ENCODE measurements at places on chromosomes 16 and 17.

DNA sequence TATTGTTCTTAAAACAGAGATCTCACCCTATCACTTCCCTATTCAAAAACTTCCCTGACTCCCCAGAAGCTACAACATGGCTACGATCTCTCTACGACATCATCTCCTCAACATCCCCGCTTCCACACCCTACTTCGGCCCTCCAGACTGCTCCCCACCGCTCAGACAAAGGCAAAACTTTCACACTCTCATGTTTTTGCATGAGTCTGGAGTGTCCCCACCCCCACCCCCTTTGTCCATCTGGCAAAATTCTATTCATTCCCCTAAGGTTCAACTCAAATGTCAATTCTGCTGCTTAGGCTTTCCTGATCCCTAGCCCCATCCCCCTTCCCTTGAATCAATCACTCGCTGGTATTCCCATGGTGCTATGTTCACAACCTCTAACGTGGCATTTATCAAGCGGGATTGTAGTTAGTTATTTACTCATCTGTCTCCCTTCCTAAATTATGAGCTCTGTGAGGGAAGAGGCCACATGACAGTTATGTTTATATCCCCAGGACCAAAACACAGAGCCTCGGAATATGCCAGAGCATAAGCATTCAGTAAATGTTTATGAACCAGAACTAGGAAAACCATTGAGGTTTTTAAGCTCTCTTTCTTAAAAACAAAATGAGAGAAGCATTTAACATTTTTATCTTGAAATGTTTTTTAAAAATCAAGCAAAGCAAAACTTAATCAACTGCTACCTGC lies 55.9 kb downstream of the STX8 start:
- no peak for DNase-seq
- no peak overlapping the region for H3K27ac ChIP-seq
- H3K4me1 ChIP-seq: no peaks in the 10 kb centered on the region
- no peaks in the 10 kb centered on the region for H3K27me3 ChIP-seq
- H3K4me3 ChIP-seq: no peak overlapping the region
- H3K36me3 ChIP-seq: no peaks in the 10 kb centered on the region

- peaks cover 20% of the 10 kb centered on the region for H3K4me1 ChIP-seq
These were observed 552 bp downstream of the C17orf58 start for GRCh38 chr17:67995570-67996263.

DNA sequence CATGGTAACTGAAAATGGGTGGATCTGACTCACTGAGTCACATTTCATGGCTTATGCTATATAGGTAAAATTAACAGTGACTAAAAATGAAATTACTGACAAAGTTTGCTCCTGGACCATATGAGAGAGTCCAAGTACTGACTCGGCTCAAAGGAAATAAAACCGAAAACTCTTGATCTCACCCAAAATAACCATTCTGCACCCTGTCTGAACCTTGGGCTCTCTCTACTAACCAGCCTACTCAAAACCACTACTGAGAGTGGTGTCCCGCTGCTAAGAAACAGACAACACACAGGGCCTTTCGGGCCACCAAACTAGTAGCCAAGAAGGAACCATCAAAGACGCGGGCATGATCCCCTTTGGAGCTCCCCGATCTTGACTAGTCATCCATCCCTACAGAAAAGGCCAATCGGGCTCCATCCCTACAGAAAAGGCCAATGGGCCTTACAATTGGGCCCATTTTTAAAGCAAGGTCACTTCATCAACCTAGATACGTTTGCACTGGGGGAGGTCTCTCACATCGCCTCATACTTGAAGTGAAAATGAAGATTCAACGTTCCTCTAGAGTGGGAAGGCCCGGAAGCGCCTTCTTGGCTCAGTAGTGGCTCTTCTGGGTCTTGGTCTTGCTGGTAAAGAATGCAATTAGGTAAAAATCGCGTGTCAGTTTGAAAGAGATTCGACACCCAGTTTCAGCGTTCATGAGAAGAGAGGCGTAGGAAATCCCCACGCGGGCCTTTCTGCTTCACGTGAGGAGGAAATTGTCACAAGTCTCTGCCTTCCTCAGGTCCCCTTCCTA lies 720 bp upstream of the ZPBP2 start:
- peaks cover 11% of the 10 kb centered on the region for H3K4me1 ChIP-seq
- H3K36me3 ChIP-seq: no peaks in the 10 kb centered on the region
- H3K27me3 ChIP-seq: no peaks in the 10 kb centered on the region

- peaks cover 5% of the 10 kb centered on the region for H3K4me1 ChIP-seq
- no peaks in the 10 kb centered on the region for H3K27me3 ChIP-seq
- H3K27ac ChIP-seq: no peak overlapping the region
- DNase-seq: no peak
These were observed 65.9 kb downstream of the CEP95 start for GRCh38 chr17:64572682-64573154.

DNA sequence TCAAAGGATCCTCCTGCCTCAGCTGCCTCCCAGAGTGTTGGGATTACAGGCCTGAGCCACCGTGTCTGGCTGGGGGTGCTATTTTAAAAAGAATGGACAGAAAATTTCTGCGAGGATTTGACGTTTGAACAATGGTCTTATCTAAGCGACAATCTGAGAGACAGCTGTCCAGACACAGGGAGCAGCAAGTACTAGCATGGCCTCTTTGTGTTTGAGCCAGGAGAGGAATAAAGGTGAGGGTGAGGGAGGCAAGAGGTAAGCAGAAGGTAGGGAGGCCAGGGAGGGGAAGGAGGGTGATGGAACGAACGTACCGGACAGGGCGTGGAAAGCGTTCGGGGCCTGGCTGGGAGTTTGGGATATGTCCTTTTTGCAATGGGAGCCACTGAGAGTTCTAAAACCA lies 59.2 kb downstream of the PITPNC1 start:
- H3K36me3 ChIP-seq: no peaks in the 10 kb centered on the region
- no peak for DNase-seq
- peaks cover 68% of the 10 kb centered on the region for H3K4me1 ChIP-seq
- H3K27ac ChIP-seq: peak overlapping the region; percentile 74
- H3K27me3 ChIP-seq: no peaks in the 10 kb centered on the region
- no peak overlapping the region for H3K4me3 ChIP-seq

DNA sequence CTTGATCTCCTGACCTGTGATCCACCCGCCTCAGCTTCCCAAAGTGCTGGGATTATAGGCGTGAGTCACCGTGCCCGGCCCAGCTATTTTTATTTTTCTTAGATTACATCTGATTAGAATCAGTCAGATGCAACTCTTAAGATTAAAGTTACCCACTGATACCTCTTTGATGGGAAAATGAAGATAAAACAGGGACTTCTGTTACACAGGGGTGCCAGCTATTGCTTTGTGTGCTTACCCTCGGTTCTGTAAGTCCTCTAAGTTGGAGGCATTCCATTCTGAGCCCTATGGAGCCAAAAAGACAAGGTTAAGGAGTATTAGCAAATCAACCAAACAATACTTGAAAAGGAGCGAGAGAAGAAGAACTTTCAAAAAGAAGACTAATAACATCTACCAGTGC lies 32.6 kb upstream of the CORO6 start:
- no peak for DNase-seq
- H3K4me3 ChIP-seq: no peak overlapping the region
- H3K36me3 ChIP-seq: peaks cover 24% of the 10 kb centered on the region
- H3K27ac ChIP-seq: no peak overlapping the region

DNA sequence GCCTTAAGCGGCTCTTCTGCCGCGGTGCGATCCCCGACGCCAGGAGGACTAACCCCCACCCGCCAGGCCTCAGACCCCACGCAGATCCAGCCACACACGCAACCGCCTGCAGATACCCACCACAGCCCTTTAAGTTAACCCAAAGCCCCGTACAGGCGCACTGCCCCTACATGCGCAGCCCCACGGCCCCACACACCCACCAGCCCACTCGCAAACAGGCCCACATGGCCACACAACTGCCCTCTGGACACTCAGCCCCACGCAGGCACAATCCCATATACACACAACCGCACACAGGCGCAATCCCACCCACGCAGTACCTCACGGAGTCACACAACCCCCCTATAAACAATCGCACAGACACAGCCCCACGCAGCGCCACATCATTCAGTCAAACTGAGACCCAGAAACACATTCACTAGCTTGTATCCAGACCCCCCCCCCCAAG lies 41.7 kb downstream of the RAI1 start:
- peaks cover 17% of the 10 kb centered on the region for H3K4me1 ChIP-seq
- H3K36me3 ChIP-seq: no peaks in the 10 kb centered on the region
- peaks cover 5% of the 10 kb centered on the region for H3K27me3 ChIP-seq

GRCh38 chr16:89395150-89396142 lies 94.9 kb downstream of the ANKRD11 start:
- H3K4me3 ChIP-seq: no peak overlapping the region
- DNase-seq: no peak
- no peaks in the 10 kb centered on the region for H3K27me3 ChIP-seq
- peaks cover 8% of the 10 kb centered on the region for H3K4me1 ChIP-seq
- H3K27ac ChIP-seq: no peak overlapping the region

DNA sequence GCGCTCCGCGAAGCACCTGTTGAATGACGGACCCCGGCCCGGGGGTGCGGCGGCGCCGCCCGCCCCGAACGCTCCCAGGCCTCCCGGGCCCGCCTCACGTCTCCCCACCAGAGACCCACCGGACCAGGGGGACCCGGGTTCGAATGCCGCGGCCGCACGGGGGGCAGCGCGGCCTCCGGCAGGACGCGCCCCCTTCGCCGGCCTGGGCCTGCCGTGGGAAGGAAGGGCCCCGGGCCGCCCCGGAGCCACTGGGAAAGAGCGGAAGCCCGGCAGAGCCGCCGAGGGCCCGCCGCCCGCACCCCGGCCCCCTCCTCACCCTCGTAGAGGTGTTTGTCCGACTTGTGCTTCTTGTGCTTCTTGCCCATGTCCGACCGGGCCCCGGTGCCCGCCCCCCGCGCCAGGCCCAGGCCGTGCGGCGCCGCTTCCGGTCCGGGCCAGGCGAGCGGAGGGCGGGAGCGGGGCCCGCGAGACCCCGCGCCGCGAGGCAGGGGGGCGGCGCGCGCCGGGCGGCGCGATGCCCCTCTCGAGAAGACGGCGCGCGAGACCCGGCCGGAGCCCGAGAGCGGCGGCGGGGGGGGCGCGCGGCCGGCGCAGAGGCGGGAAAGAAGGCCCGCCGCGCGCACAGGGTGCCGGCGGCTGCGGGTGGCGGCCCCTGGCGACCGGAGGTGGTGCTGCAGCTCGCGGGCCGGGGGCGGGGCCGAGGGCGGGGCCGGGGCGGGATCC lies at the start of gene BRD7:
TSS of gene BRD7 (minus strand) at position 579 of the 723 bp plus-strand sequence. CDS start at position 365, 214 bp downstream.
- H3K4me3 ChIP-seq: peak within 1 kb of the TSS; percentile 77
- peaks cover 21% of the 10 kb centered on the region for H3K4me1 ChIP-seq
- peaks cover 8% of the 10 kb centered on the region for H3K36me3 ChIP-seq
- peak; percentile 73 for DNase-seq
- H3K27me3 ChIP-seq: no peaks in the 10 kb centered on the region
- H3K27ac ChIP-seq: peak within 1 kb of the TSS; percentile 71

GRCh38 chr16:57621521-57622271 lies 6.7 kb upstream of the ADGRG1 start:
- DNase-seq: no peak
- no peaks in the 10 kb centered on the region for H3K36me3 ChIP-seq
- no peak overlapping the region for H3K4me3 ChIP-seq
- no peak overlapping the region for H3K27ac ChIP-seq

DNA sequence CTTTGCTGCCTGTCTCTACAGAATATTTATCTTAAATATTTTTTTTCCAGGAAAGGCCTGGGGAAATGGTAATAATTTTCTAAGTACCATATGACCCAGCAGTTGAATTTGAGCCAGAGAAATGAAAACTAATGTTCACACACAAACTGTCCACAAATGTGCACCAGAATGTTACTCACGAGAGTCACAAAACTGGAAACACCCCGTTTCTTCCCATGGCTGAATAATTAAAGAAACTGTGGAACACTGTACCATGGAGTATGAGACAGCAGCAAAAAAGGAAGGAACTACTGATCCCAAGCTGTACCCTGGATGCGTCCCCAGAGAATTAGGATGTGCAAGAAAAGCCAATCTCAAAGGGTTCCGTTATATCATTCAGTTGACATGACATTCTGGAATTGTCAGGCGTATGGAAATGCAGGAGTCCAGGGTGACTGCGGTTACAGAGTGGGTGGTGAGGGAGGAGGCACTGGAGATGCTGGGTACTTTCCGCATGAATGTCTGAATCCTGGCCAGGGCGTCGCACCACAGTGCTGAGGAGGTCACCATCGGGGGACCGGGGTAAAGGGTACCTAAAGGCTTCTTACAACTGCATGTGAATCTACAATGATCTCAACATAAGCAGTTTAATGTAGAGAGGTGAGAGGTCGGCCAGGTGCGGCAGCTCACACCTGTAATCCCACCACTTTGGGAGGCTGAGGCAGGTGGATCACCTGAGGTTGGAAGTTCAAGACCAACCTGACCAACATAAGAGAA lies 34.5 kb downstream of the USP22 start:
- no peak for DNase-seq
- no peak overlapping the region for H3K27ac ChIP-seq
- peaks cover 97% of the 10 kb centered on the region for H3K36me3 ChIP-seq
- H3K27me3 ChIP-seq: no peaks in the 10 kb centered on the region
- H3K4me3 ChIP-seq: no peak overlapping the region

- no peaks in the 10 kb centered on the region for H3K27me3 ChIP-seq
- H3K36me3 ChIP-seq: no peaks in the 10 kb centered on the region
- H3K4me1 ChIP-seq: no peaks in the 10 kb centered on the region
- no peak overlapping the region for H3K27ac ChIP-seq
- DNase-seq: no peak
These were observed 119.3 kb upstream of the TBX2 start for GRCh38 chr17:61280338-61280737.

DNA sequence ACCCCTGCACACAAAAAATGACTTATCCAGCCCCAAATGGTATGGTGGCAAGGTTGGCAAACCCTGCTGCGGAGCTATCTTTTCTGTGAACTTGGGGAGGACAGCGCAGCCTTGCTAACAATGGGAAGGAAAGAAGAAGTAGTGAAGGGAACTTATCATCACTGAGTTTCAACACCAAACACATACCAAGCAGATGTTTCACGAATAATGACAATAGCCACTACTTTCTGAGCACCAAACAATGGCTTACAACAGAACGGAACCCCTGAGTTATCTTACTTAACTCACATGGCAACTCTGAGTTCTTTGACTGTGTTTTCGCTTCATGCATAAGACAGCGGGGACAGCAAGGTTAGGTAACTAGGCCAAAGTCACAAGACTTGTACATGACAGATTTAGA lies 148.9 kb downstream of the XYLT1 start:
- H3K36me3 ChIP-seq: no peaks in the 10 kb centered on the region
- H3K4me1 ChIP-seq: no peaks in the 10 kb centered on the region
- no peak overlapping the region for H3K27ac ChIP-seq
- no peaks in the 10 kb centered on the region for H3K27me3 ChIP-seq
- H3K4me3 ChIP-seq: no peak overlapping the region

- no peaks in the 10 kb centered on the region for H3K36me3 ChIP-seq
- peaks cover 5% of the 10 kb centered on the region for H3K27me3 ChIP-seq
- no peak for DNase-seq
- no peak overlapping the region for H3K4me3 ChIP-seq
- H3K4me1 ChIP-seq: no peaks in the 10 kb centered on the region
These were observed 29.6 kb downstream of the MRM1 start for GRCh38 chr17:36631022-36631421.

- no peak overlapping the region for H3K4me3 ChIP-seq
- H3K27ac ChIP-seq: no peak overlapping the region
- H3K36me3 ChIP-seq: no peaks in the 10 kb centered on the region
- no peak for DNase-seq
These were observed 12.7 kb upstream of the FOXF1 start for GRCh38 chr16:86497551-86498021.

GRCh38 chr17:61279476-61280145 lies 120.0 kb upstream of the TBX2 start:
- H3K27me3 ChIP-seq: no peaks in the 10 kb centered on the region
- DNase-seq: no peak
- no peak overlapping the region for H3K27ac ChIP-seq
- no peak overlapping the region for H3K4me3 ChIP-seq
- H3K4me1 ChIP-seq: no peaks in the 10 kb centered on the region
- H3K36me3 ChIP-seq: no peaks in the 10 kb centered on the region

GRCh38 chr16:52573365-52574299 lies 26.7 kb upstream of the TOX3 start:
- H3K27ac ChIP-seq: no peak overlapping the region
- H3K27me3 ChIP-seq: no peaks in the 10 kb centered on the region
- no peaks in the 10 kb centered on the region for H3K4me1 ChIP-seq
- no peaks in the 10 kb centered on the region for H3K36me3 ChIP-seq
